ENCODE measurements at places on chromosomes 11 and 22. TPM values are rescaled to one million over a fixed set of nuclear protein-coding genes. Genes with fewer than 3 reads are reported as not detected.

NXPE2 gene
- not detected for total RNA-seq

ARHGAP8 gene
- 1.6 TPM for total RNA-seq

CNIH2 gene
- total RNA-seq: 2.4 TPM

RASGRP2 gene
- total RNA-seq: 1.5 TPM

OR8D1 gene
- not detected for total RNA-seq
